ENCODE measurements at places on chromosomes 11 and 22. TPM values are rescaled to one million over a fixed set of nuclear protein-coding genes. Genes with fewer than 3 reads are reported as not detected.

EIF1AD gene
- 33.9 TPM for total RNA-seq

OR51M1 gene
- not detected for total RNA-seq

DSCAML1 gene
- total RNA-seq = not detected

CCDC83 gene
- total RNA-seq = not detected

LMNTD2 gene
- total RNA-seq = 0.73 TPM

LGALS1 gene
- 4,880 TPM for total RNA-seq

TRPC6 gene
- 0.89 TPM for total RNA-seq

IMMP1L gene
- total RNA-seq = 5.7 TPM

LAYN gene
- 35.2 TPM for total RNA-seq

MTNR1B gene
- total RNA-seq = not detected

CD81 gene
- total RNA-seq = 818 TPM

MPZL2 gene
- total RNA-seq = 0.56 TPM

CLCF1 gene
- 4.4 TPM for total RNA-seq

KDM4D gene
- total RNA-seq = 0.36 TPM

CCDC87 gene
- 0.56 TPM for total RNA-seq

MS4A4E gene
- total RNA-seq = not detected

TRPM5 gene
- total RNA-seq = not detected
